Amniotic stem cell (primary cell): ENCODE measurements at places on chromosomes 1 and 21.

GRCh38 chr1:84402060-84402459 is 3.8 kb downstream of the DNASE2B start:
- no peak for DNase-seq

DNA sequence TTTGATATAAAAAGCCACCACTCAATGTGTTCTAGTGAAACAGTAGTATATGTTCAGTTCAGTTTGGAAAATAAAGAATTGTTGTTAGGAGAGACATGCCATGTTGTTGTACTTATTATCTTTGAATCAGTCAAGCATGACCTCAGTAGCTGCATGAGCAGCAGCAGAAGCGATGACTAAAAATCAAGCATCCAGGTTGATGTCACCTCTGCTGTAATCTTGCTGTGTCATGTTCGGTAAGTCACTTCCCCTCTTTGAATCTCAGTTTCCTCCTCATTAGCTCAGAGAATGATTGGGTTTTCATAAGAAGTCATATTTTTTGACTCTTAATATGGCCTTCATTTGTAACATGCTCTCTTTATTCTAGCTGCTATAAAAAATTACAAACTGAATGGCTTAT is 428.4 kb upstream of the B3GALT2 start:
- no peak for DNase-seq

GRCh38 chr1:63864224-63864641 is 90.4 kb downstream of the ROR1 start:
- no peak for DNase-seq

- DNase-seq = no peak
These were observed 3.5 kb downstream of the FCRLA start for GRCh38 chr1:161710560-161710959.

- no peak for DNase-seq
These were observed 1.5 kb downstream of the S100A8 start for GRCh38 chr1:153389401-153389800.

DNA sequence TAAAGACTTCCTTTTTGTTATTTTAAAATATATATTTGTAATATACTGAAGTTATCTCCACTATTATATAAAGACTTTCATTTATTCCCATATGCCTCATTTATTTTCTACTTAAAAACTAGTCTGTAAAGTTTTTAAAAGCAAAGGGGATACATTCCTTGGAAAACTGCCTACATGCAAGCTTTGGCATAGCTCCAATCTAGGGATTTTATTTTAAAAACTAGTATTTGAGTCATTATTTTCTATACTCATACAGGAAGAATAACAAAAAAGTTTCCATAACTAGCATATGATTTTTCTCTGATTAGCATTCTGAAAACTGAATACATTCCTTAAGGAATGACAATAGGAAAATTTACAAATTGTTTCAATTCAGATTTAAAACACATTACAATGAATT is 88.9 kb downstream of the COL24A1 start:
- DNase-seq = no peak

DNA sequence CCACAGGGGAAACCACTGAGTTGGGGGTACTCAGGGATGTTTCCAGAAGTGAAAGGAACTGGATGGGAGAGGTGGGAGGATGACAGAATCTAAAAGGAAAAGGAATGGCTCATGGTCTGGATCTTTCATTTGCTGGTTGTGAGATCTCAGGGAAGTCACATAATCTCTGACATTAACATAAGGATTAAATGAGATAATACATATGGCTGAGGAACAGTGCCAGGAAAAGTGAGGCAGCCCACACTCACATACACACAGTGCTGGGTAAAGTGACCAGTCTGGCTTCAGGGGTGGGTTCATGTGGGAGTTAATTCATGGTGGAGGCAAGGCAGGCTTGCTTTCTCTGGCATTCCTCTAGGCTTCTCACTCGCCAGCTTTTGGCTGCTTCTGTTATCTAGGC is 3.9 kb upstream of the PTCH2 start:
- no peak for DNase-seq

GRCh38 chr1:1597275-1597930 is 2.5 kb downstream of the FNDC10 start:
- no peak for DNase-seq

DNA sequence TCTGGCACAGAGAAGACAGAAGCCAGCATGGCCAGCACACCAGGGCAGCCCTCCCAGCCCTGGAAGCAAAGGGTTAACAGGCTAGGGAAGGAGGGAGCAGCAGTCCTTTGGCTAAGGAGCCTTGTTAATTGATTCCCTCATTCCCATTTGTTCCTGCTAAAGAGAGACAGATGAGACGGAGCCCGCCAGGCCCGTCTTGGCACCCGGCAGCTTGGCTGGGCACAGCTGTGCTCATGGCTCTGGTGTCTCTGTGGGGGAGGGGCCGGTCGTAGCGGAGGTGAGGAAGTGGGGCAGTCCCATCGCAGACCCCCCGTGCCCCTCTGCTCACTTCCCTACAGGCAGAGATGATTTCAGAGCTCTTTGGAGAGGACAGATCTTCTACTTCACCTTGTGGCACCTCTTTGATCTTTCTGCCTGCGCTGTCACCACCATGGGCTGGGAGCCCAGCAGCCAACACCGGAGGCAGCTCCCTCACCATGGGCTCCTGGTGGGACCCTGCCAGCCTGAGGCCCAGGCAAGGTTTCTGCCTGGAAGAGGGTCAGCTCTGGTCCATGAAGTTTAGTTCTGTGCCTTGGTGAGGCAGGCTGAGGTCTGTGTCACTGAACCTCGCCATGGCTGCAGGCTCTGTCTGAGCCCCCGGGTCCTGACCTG is 38.0 kb downstream of the FOXO6 start:
- no peak for DNase-seq

GRCh38 chr1:223244366-223245103 is 101.5 kb upstream of the TLR5 start:
- DNase-seq = no peak

GRCh38 chr1:46533179-46533864 is 18.1 kb downstream of the KNCN start:
- no peak for DNase-seq

GRCh38 chr1:97084546-97084945 is 363.0 kb downstream of the PTBP2 start:
- no peak for DNase-seq

- DNase-seq = peak; percentile 5
These were observed 221.0 kb upstream of the CSF3R start for GRCh38 chr1:36703526-36704208.

DNA sequence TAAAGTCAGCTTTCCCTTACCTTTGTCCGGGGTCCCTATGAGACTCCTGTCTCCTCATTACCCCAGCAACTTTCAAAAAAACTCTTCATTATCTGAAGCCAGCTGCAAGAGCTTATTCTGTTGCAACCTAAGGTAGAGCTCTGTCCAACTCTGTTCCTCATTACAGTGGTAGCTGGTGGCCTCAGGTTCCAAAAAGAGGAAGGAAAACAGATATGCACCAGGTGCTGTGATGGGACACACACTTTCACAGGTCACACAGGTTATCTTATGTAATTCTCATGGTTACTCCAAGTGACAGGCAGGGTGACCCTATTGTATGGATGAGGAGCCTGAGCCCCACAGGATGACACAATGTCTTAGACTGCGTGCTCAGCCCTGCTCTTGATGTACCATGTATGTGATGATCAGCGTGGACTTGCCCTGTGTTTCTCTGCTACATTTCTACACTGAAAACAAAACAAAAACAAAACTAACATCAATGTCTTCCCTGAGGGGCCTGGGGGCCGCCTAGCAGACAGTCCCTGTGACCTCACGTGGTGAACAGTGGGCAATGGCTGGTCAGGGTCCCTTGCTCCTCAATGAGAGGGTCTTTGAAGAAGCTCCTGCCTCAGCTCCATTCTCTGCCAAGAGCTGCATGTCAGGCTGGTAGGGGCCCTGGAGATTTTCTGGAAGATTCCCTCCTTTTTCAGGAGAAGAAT is 9.7 kb upstream of the TENT5C start:
- no peak for DNase-seq

DNA sequence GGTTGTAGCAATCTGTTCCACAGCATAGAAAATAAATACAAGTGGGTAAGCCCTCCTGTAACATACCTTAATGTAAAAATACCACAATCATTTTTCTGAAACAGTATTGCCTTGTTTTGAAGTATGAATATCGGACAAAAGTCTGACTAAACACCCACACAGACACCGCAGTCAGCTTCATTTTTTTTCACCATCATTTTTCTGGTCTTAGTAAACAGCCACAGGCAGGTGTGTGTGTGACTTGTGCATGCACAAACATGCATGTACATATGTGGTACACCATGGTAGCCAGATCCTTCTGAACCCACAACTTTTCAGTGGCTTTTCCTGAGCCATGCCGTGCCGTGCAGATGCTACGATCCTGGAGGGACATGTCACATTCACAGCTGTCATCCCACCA is 261.7 kb downstream of the PCP4 start:
- no peak for DNase-seq

DNA sequence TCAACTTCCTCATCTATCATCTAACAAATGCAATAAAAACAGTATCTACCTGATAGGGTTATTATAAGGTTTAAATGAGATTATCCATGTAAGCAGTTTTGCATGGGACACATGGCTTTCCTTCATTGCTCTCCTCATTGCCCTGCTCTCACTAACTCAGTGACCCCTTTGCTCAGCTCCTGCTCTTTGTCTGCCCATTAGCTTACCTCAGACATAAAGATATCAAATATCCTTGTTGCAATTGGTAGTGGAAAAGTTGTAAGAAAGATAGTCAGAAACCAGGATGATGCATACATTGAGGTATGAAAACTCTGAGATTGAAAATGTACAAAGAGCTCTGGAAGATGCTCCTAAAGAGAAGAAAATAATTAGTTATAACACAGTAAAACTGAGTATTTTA is 89.8 kb downstream of the EVI5 start:
- no peak for DNase-seq

GRCh38 chr1:70372426-70372825 is 17.9 kb upstream of the ANKRD13C start:
- no peak for DNase-seq

DNA sequence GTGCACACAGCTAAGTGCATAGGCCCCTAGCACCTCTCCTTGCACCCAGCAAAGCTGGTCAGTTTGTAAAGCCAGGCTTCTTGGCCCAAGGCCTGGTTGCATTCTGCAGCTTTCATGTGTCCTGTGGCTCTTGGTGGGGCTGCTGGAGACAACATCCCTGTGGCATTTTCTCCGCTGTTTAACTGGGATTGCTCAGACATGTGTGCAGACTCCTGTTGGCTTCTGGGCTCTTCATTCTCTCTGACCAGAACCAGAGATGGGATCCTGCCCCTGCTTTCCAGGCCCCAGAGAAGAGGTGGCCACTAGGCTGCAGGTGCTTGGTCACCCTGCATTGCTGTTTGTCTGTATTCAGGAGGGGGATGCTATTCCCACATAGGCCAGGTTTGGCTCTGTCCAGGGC is 50.8 kb downstream of the FAM78B start:
- DNase-seq = no peak

DNA sequence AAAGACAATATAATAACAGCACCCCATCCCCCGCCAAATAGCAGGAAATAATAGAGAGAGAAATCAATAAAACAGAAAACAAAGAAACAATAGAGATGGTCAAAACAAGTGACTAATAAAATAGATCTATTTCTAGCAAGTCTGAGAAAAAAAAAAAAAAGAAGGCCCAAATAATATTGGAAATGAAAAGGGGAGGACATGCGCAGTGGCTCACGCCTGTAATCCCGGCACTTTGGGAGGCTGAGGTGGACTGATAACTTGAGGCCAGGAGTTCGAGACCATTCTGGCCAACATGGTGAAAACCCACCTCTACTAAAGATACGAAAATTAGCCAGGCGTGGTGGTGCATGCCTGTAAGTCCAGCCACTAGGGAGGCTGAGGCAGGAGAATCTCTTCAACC is 18.5 kb upstream of the HCRTR1 start:
- DNase-seq = no peak

GRCh38 chr1:30329263-30329753 is 394.1 kb downstream of the MATN1 start:
- DNase-seq = no peak

DNA sequence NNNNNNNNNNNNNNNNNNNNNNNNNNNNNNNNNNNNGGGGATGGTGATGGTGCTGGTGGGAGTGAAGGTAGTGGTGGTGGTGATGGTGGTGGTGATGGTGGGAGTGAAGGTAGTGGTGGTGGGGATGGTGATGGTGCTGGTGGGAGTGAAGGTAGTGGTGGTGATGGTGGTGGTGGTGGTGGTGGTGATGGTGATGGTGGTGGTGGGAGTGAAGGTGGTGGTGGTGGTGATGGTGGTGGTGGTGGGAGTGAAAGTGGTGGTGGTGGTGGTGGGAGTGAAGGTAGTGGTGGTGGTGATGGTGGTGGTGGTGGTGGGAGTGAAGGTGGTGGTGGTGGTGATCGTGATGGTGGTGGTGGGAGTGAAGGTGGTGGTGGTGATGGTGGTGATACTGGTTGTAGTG is 93.6 kb downstream of the CRYAA start:
- no peak for DNase-seq

- DNase-seq = no peak
These were observed 47.5 kb upstream of the IPO9 start for GRCh38 chr1:201781437-201781836.

GRCh38 chr1:112462953-112463279 is 45.8 kb upstream of the WNT2B start:
- no peak for DNase-seq

- DNase-seq = no peak
These were observed 106.3 kb downstream of the GALNT2 start for GRCh38 chr1:230173187-230173975.

- DNase-seq = no peak
These were observed 92.3 kb upstream of the NBPF6 start for GRCh38 chr1:108357802-108358201.

- DNase-seq = peak; percentile 48
These were observed 174.7 kb downstream of the ADGRL4 start for GRCh38 chr1:78831731-78832360.

DNA sequence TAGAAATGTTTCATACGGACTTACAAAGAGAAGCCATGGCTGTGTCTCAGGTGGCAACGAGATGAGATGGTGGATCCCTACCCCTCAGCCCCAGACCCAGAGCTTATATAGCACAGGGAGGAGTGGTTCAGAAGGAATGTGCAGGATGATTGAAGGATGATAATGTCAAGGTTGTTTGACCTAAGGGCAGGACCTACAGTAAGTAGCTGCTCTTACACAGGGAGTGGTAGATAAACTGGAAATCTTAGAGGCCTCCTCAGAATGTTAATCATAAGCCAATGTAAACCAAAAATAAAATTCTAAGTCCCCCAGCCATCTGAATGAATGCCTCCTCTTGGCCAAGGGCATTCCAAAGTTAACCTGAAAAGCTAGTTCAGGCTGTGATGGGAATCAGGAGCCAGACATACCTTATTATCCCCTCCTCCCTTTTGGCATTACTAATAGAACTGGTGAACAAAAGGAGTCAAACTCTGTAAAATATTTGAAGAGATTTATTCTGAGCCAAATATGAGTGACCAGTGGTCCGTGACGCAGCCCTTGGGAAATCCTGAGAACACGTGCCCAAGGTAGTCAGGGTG is 45.8 kb upstream of the PDE9A start:
- no peak for DNase-seq
